ENCODE measurements at places on chromosomes 11 and 22. TPM values are rescaled to one million over a fixed set of nuclear protein-coding genes. Genes with fewer than 3 reads are reported as not detected.
A peak's percentile ranks its signal among the peaks of the same experiment; 100 is the strongest.

Gene C11orf65
- 0.58 TPM for total RNA-seq

Gene AMOTL1
- 4.3 TPM for total RNA-seq

Gene OLFML1
- total RNA-seq = not detected

Gene OR51B5
- not detected for total RNA-seq

Gene GGT5
- not detected for total RNA-seq

Gene DNAJB7
- total RNA-seq = not detected

Gene CSF2RB
- total RNA-seq = 2.3 TPM

Gene MPZL2
- total RNA-seq = 5.3 TPM

DNA sequence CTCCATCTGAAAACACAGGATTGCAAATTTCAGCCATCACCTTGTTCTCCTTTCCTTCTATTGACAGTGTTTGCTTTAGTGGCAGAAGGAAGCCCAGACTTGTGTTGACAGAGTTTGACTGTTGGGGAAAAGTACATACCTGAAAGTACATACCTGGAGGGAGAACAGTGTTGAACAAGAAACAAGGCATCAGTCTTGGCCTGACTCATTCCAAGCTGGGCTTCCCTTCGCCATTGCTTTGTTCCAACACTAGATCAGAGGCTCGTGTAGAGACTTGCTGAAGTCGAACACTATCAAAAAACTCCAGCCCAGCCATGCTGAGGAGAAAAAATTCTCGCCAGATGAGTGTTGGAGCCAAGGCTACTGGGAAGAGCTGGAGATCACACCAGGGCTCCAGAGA lies 133.4 kb downstream of the BBOX1 start:
- DNase-seq = no peak

DNA sequence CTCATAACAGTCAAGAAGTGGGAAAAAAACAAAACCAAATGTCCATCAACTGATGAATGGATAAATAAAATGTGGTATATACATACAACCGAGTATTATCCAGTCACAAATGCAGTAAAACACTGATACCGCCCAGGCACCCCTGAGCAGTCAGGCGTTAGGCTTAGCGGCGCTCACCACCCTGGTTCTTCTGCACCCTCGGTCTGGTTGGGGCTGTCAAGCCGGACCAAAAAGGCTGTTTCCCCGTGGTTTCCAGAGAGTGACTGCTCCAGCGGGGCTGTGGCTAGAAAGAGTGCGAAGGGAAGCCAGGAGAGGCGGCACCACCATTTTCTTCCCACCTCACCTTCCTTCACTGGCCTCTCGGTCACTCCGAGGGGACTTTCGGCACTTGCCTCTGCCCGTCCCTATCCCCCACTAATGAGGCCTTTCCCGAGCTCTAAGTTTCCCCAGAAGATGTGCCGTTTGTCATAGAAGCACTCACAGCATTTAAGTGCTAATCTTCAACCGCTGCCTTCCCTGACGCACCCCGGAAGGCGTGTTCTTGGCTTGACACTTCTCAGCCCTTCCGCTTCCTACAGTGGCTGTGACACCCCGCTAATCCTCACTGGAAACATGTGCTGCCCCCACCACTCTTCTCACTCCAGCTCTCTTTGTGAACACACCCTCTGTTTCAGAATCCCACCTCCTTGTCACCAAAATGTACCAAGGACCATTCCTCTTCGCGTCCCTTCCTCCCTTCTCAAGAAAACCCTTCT lies 42.4 kb downstream of the FCHSD2 start:
- no peak for DNase-seq

DNA sequence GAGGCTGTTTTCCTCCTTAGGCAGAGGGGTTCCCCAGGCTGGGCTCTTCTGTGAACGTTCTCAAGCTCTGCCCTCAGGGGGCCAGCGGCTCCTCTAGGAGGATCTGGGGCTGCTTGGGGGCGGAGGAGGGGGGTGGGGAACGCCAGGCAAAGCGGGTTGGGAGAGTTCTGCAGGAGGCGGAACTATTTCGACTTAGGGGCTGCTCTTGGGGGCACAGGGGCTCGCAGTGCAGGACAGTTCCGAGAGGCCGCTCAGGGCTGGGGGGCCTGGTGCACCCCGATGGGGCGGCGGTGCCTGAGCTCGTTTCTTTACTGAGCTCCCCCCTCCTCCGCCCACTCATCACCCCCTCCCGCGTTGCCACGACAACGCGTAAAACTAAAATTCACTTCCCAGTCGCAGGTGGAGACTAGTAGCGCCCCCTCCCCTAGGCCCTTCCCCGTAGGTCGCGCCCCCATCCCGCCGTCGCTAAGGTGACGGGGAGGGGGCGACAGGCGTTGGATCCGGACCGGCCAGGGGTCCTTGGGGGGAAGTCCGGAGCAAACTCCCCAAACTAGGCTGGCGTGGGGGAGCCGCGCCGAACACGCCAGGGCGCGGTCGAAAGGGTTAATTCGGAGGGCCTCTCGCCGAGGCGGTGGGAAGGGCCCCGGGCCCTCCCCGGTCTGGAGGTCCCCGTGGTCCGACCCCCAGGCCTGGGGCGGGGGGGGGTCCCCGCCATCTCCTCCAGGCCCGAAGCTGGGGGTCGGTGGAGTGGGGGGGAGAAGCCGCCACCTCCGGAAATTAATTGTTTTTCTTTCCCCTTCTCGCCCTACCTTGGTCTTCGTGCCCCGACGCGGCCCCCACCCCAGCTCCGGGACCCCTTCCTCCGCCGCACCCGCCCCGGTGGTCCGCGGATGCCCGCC lies 857 bp downstream of the SHANK3 start:
- no peak for DNase-seq

- no peak for DNase-seq
Measured at GRCh38 chr11:69823641-69824265, 4.5 kb upstream of the FGF3 start.

DNA sequence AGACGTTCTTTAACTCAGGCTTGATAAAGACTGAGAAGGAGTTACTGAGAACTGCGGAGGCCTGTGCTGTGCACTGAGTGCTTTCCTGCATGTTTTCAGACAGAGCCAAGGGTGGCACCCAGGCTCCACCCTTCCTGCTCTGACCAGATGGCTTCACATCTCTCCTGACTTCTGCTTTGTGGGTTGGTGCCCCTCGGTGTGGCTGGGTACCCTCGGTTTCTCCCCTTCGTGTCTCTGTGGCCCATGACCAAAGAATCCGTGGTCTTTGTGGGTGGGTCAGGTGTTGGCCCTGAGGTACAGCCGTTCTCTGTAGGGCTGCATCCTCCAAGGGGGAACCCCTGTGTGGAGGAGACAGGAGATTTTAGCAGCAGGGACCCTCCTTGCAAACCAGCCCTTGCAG lies 34.3 kb downstream of the GRIK4 start:
- no peak for DNase-seq

- no peak for DNase-seq
Measured at GRCh38 chr11:104464691-104465090, 300.7 kb upstream of the PDGFD start.

GRCh38 chr22:18968011-18968749 lies 32.1 kb upstream of the PRODH start:
- peak; percentile 31 for DNase-seq

DNA sequence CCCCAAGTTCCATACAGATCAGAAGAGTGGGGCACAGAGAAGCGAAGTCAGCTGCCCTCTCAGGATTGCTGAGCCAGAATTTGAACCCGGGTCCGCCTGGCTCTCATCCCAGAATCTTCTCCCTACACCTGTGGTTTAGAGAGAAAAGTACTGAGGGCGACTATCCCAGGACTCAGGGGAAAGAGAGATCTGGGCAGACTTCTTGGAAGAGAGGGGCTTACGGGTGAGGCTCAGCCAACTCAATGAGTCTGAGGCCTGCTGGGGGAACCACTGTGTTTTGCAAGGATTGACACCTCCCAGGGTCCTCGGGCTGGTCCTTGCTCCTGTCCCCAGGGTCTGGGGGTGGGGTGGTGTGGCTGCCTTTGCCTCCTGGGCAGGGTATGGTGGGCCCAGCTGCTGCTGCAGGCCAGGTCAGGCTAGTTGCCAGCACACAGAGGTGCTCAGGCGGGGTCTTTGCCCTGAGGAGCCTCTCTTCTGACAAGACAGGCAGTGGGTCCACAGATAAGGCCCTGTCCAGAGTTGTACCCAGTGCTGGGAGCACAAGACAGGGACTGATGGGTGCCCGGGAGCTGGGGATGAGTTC lies 1.2 kb downstream of the CAPN5 start:
- no peak for DNase-seq

GRCh38 chr11:21385669-21386440 lies 716.5 kb downstream of the NELL1 start:
- no peak for DNase-seq

- no peak for DNase-seq
Measured at GRCh38 chr11:111714522-111714921, 51.7 kb downstream of the PPP2R1B start.

DNA sequence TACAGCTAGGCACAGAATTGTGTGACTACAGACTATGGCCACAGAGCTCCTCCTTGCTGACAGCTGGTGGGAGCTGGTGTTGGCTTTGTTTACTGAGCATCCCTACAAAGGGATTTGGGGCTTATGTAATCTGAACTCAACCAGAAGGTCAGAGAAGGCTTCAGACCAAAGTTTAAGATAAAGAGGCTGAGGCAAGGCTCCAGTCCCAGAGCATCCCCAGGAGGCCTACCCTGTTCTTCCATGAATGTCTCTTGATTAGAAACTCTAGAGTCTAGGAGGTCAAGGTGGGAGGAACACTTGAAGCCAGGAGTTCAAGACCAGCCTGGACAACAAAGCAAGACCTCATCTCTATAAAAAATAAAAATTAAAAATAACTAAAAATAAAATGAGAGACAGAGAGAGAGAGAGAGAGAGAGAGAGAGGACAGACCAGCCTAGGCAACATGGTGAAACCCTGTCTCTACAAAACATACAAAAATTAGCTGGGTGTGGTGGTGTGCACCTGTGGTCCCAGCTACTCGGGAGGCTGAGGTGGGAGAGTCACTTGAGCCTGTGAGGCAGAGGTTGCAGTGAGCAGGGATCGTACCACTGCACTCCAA lies 125.5 kb upstream of the SERPIND1 start:
- DNase-seq = no peak

- no peak for DNase-seq
Measured at GRCh38 chr11:69416143-69416515, 65.3 kb upstream of the LINC01488 start.

DNA sequence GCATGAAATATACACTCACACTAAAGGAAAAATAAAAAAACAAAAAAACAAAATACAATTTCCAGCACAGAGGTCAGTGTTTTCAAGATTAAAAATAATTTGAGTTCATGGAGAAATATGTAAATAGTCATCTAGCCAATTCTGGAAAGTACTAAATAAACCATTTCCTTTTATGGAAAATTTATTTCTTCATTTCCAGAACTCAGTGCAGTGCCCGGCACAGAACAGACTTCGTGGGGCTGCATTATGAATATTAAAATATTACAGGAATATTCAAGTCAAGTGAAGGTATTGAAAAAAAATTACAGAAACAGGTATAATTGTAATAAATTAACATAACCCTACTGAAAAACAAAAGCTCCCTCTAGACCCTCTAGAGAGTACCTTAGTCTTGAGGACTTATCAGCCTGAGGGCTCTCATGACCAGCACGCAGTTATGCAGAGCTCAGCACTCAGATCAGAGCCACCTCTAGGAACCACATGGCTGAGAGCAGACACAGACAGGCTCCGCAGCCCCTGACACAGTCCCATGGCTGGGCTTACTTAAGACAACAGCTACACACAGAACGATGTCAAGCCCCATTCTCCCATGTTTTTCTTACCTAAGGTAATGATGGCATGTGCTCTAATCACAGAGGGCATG lies 45.6 kb downstream of the NCAPD3 start:
- DNase-seq = no peak

GRCh38 chr22:24532075-24532474 lies 22.9 kb downstream of the GUCD1 start:
- DNase-seq = no peak

DNA sequence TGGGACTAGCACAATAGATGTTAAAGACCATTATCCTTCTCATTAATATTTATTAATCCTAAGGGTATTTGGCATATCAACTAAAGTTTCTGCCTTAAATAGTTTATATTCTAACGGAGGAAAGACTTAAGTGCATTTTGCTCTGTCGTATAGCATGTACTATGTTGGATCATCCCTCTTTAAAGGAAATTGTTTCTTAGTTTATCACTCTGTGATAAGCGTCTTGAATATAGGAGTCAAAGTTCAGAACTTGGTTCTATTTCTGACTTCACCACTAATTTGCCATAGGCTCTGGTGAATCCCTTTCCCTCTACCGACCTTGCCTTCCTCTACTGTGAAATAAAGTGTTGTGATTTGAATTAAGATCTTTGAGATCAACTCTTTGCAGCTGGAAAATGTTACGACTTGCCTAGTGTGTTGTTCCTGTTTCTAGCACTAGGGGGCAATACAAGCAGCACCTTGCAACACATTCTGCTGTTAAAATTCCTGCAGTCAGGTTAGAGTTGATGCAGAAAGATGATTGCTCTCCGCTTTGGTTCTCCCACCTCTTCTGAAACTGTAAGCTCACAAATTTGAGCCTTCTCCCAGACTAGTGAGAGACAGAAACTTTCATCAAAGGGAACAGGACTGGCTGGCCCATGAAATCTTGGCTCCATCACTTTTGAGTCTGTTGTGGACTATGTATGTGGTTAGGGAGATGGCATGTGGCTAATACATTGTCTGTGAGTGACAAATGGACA lies 27.8 kb upstream of the ZNRF3 start:
- DNase-seq = peak; percentile 33

- DNase-seq = no peak
Measured at GRCh38 chr22:16955678-16956210, 52.3 kb downstream of the GAB4 start.

GRCh38 chr22:39482768-39483167 lies 19.3 kb upstream of the MIEF1 start:
- no peak for DNase-seq

GRCh38 chr11:115674937-115675544 lies 170.8 kb upstream of the CADM1 start:
- no peak for DNase-seq

DNA sequence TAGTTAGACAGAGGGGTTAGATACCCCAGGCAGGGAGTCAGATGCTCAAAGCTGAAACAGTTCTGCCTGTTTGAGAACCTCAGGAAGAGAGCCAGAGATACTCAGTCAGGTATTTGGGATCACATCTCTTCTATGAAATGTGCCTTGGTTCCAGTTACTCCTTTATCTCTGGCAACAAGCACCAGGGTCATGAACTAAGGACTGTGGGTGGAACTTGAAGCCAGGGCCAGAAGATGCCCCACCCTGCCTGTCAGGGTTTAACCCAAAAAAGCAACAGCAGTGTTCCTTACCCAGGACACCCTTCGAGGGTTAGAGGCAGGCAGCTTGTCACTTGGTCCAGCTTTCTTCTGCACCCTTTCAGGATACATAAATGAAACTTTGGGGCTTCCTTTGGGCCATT lies 15.0 kb upstream of the WT1 start:
- no peak for DNase-seq

DNA sequence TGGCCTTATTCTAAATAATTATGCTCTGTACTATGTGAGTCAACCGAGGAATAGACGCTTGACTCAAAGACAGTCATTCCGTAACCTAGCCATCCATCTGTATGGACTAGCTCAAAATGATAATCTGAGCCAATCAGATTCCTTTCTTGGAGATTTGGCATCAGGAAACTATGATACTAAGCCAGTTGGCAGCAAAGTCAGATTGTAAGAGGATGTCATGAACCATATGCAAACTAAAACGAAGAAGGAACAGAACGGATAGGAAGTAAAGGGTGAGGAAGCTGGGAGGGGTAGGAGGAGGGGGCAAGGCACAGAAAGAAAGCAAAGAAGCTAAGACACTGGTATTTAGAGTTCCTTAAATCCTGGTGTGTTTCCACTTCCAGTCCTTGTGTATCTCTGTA lies 10.7 kb upstream of the SESN3 start:
- no peak for DNase-seq

Measured in activated CD4-positive, alpha-beta memory T cell treated with anti-CD3 and anti-CD28 coated beads, Interleukin-2, amount 10 ng/mL, durations not matched to agents 7 days and 5 days (primary cell).